Panc1 (cell line): ENCODE measurements at places on chromosomes 5 and 9.

- H3K4me1 ChIP-seq = no peaks in the 10 kb centered on the region
- DNase-seq = no peak
- no peak overlapping the region for H3K27ac ChIP-seq
- no peaks in the 10 kb centered on the region; the same call in 1 of the 2 replicates for H3K27me3 ChIP-seq
- H3K36me3 ChIP-seq = no peaks in the 10 kb centered on the region
These were observed 405.9 kb downstream of the KIAA0825 start for GRCh38 chr5:94212476-94212875.

DNA sequence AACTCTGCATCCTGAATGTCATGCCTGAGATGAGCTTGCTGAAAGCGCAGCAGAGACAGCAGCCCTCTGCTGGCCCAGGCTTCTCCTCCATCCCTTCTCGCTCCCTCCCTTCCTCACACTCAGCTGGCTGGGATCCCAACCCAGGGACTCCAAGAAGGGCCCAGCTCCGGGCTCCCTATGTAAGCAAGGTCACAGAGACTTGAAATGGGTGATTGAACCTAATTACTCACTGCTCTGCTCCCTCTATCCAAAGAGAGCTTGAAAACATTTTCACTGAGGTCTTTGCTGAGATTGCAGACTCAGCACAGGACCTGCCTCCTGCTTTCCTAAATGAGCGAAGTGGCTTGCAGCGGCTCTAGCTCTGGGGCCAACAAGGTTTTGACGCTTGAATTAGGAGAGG is 42.8 kb downstream of the RAPGEF1 start:
- H3K4me1 ChIP-seq = peaks cover 26% of the 10 kb centered on the region
- DNase-seq = no peak
- no peaks in the 10 kb centered on the region for H3K27me3 ChIP-seq
- no peaks in the 10 kb centered on the region for H3K36me3 ChIP-seq
- no peak overlapping the region for H3K4me3 ChIP-seq

DNA sequence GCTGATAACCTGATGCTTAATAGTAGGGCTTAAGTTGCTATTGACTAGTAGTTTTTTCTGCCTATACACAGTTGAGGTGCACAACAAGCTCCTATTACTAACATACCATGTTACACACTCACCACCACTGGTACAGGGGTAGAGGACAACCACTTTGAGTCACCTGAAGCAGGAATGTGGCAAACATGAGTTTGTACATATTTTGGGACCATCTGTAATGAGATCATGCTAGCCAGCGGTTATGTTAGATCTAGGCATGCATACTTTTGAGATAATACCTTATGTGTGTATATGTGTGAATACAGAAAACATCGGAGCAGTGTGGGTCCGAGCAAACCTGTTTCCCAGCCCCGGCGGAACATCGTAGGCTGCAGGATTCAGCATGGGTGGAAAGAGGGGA is 72.8 kb upstream of the NXNL2 start:
- H3K4me3 ChIP-seq = no peak overlapping the region
- no peak for DNase-seq
- no peaks in the 10 kb centered on the region for H3K27me3 ChIP-seq
- no peak overlapping the region for H3K27ac ChIP-seq
- H3K36me3 ChIP-seq = no peaks in the 10 kb centered on the region; the same call in 1 of the 2 replicates

DNA sequence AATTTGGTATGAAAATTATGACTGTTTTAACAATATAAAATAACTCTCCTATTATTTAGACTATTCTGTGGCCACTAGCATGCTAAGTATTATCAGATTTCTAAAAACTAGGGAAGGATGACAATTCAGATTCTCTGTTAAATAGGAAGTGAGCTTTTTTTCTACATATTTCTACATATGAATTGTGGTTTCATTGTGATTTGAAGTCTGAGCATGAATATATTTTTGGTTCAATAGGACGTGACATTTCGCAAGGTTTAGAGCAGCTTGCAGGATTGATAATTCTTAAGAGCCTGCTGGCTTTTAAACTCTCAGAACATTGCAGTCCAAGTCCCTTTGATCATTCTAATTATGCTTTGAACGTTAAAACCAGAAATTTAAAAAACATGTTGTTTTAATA is 82.9 kb downstream of the ADGRV1 start:
- no peaks in the 10 kb centered on the region for H3K36me3 ChIP-seq
- H3K4me3 ChIP-seq = no peak overlapping the region
- H3K27me3 ChIP-seq = peaks cover 7% of the 10 kb centered on the region
- H3K27ac ChIP-seq = no peak overlapping the region
- H3K4me1 ChIP-seq = no peaks in the 10 kb centered on the region

- no peaks in the 10 kb centered on the region for H3K27me3 ChIP-seq
- DNase-seq = no peak
- no peak overlapping the region for H3K27ac ChIP-seq
- H3K4me3 ChIP-seq = no peak overlapping the region
These were observed 62.6 kb downstream of the ANGPTL2 start for GRCh38 chr9:127059765-127060361.
